Fibroblast of villous mesenchyme (primary cell): ENCODE measurements at places on chromosomes 3 and 15. TPM values are rescaled to one million over a fixed set of nuclear protein-coding genes. Genes with fewer than 3 reads are reported as not detected.

SLC15A2 gene
- total RNA-seq = under 0.01 and 0.43 TPM in 2 replicates

NGLY1 gene
- total RNA-seq = 20.9 and 36.3 TPM in 2 replicates

RGMA gene
- 0.32 TPM in 1 of 2 replicates, not detected in the other for total RNA-seq

MB21D2 gene
- 21.6 and 25.0 TPM in 2 replicates for total RNA-seq

GALNT15 gene
- 4.7 and 8.4 TPM in 2 replicates for total RNA-seq

PIGZ gene
- total RNA-seq = 1.3 and 1.7 TPM in 2 replicates

ARL6IP5 gene
- 53.1 and 89.4 TPM in 2 replicates for total RNA-seq

GJD2 gene
- total RNA-seq = not detected in 2 replicates

USP13 gene
- total RNA-seq = 7.8 and 11.9 TPM in 2 replicates

CDCP1 gene
- 10.4 and 20.6 TPM in 2 replicates for total RNA-seq

GYG1 gene
- total RNA-seq = 33.2 and 43.6 TPM in 2 replicates

COLQ gene
- 0.43 and 0.64 TPM in 2 replicates for total RNA-seq

NECTIN3 gene
- total RNA-seq = 89.5 and 140 TPM in 2 replicates

MYRIP gene
- not detected in 2 replicates for total RNA-seq

FANCD2OS gene
- total RNA-seq = not detected in 2 replicates

KY gene
- 0.32 TPM in 1 of 2 replicates, not detected in the other for total RNA-seq

TMCO5A gene
- total RNA-seq = not detected in 2 replicates

XXYLT1 gene
- 32.8 and 33.5 TPM in 2 replicates for total RNA-seq

MORF4L1 gene
- 366 and 480 TPM in 2 replicates for total RNA-seq

PARP15 gene
- under 0.01 TPM in 2 replicates for total RNA-seq

RHCG gene
- total RNA-seq = not detected in 2 replicates

C2CD4B gene
- total RNA-seq = not detected in 2 replicates
